ENCODE measurements at places on chromosomes 1 and 21.

DNA sequence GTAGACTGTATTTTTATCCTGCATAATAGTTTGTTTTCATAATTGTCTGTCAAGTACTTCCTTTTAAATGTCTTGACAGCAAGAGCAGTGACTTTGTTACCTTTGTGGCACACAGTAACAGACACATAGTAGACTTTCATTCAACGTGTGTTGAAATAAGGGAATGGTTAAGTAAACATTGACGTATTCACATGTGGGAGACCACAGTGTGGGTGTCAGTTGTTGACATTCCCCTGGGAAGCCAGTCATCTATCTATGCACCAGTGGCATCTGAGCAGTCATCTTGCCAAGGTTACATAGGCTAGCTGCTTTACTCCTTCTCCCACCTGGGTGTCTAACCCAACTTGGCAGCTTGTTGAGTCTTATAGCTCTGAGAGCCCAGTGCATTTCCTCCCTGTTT lies 1.4 kb upstream of the NUP133 start:
- no peak for DNase-seq

DNA sequence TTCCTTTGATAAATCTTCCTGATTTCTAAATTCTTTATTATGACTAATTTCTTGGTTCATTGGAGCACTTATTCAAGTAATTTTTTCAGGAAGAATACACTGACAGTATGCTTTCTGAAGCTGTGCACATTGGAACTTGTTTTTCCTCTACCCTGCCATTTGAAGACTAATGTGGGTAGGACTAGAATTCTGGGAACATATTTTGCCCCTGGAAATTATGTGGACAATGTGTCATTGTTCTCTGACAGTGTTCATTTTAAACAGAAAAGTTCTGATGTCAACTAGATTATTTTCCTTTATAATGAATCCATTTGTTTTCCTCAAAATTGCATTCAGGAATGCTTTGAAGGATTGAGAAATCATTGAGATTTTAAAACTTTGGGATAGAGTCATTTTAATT lies 34.8 kb upstream of the ST6GALNAC5 start:
- DNase-seq: no peak

GRCh38 chr21:45325206-45326168 lies 37.8 kb upstream of the POFUT2 start:
- DNase-seq: no peak

- no peak for DNase-seq
Observed at GRCh38 chr1:153649137-153649862, 9.2 kb upstream of the SNAPIN start.

GRCh38 chr1:11525151-11525505 lies 46.2 kb downstream of the DISP3 start:
- no peak for DNase-seq

GRCh38 chr1:78229344-78229743 lies 183.6 kb downstream of the GIPC2 start:
- DNase-seq: no peak
